K562 (cell line): ENCODE measurements at places on chromosomes 2 and 18. TPM values are rescaled to one million over a fixed set of nuclear protein-coding genes. Genes with fewer than 3 reads are reported as not detected.

DNA sequence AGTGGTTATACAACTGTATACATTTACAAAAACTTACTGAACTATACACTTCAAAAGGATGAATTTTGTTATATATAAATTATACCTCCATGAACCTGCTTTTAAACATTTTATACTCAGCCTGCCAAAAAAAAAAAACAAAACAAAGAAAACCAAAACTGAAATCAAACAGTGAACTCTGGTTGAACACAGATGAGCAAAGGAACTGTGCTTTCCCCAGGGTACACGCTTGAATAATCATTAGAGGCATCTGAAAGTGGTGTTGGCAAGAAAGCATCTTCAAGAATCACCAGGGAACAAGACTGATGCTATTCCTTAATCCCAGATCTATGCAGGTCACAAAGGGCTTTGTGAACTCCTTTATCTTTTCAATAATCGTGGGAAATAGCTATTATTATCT lies 77.0 kb upstream of the LYPD1 start:
- no peak for DNase-seq

DNA sequence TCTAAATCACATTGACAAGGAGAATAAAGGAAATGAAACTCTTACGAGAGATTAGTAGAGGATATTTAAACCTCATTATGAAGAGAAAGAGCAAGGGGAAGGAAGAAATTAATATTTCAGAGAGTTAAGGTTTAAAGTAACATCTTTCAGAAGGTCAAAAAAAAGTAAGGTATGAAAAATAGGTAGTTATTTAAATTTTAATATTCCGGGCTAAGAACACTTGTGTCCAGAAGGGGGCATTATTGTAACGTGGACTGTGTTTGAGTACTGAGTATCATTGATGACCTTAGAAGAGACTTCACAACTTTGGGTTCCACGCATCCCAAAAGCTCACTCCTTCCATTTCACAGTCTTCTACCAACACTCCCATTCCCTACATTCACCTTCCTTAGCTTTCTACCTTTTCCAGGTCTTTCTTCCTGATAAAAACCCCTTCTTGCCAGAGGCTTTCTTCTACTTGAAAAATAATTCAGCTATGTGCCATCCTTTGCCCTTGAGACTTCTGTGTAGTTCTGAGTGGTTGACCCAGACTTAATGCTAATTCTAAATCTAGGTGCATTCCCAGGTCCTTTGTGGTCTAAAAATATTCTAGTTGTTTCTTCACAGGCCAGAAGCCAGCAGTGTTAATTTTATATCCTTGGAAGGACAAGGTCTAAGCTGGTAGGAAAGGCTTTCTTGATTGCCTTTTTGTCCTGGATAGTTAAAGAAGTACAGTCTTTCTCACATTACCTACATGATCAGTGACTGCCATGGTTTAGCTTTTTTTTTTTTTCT lies 16.5 kb downstream of the DYNC1I2 start:
- DNase-seq = peak; percentile 35

GRCh38 chr18:47087676-47088075 lies 52.3 kb upstream of the ELOA2 start:
- DNase-seq = no peak

GRCh38 chr2:230589497-230590015 lies 123.1 kb upstream of the CAB39 start:
- DNase-seq = no peak

DNA sequence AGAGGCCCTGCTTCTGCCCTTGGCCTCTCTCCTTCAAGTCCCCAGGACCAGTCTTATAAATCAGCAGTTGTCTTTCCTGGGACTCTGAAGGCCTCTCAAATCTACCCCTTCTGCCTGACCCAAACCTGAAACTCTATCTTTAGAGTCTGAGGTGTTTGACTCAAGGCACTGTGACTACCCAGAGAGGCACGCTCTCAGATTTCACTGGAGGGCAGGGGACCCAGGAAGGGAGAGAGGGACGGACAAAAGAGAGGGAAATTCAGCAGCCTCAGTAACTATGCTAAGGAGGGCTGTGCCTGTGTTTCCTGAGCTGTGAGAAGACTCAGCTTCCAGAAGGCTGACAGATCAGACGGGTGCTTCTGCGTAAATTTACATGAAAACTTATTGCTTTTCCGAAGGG lies 217.8 kb downstream of the HAUS1 start:
- DNase-seq = no peak

Gene LAMA3
- total RNA-seq = 0.07 and 0.13 TPM in 2 replicates

DNA sequence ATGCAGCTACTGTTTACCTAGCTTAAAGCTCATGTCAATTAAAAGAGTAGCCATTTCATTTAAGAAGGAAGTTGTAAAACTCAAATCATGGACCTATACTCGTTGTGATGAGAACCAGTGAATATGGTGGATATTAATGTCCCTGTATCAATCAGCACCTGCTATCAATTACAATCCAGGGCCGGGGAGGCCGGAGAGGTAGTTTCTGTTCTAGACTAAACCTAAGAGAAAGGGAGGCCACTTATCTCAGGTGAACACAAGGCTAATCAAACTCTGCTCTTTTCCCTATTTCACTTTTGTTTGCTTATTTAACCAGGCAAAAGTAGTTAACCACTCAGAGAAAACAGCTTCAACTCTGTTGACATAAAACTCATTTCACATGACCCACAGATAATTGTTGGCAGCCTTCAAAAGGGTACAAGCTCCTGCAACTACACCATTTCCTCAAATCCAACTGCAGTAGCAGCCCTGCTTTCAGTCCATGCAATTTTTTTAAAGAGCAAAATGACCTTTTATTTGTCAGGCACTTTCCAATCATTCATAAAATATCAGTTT lies 27.8 kb upstream of the SLC9A2 start:
- no peak for DNase-seq

DNA sequence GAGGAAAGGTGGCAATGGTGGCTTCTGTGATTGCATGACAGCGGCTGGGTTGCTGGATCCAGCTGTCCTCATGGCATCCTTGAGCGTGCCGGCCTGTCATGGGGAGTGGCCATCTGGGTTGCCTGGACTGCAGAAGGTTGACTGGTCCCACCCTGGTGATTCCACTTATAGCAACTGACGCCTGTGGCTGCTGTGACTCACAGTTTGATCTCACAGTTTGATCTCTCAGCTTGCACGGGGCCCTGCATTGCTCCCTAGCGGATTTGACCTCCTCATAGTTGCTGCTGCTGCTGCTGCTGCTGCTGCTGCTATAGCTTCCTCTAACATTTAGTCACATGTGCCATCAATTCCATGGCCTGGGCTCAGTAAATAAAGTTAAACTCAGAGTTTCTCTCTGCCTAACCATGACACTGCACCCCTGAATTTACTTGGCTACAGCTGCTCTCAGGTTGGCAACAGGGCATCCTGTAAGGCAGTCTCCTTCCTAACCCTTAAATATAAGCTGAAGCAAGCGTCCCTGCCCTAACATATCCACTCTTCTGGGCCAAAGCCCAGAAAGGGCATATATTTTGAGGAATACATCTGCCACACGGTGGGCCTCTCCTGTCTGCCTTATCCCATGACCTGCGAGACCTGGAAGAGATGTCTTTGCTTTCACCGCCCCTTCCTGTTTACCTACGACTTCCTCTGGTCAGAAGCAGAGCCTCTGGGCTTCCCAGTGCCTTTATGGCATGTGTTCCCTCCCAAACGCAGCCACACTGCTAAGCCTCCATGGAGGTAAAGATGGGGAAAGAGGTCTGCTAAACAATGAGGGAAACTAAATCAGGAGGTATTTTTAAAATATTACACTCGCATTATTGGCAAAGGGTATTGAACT lies 37.8 kb upstream of the CCDC150 start:
- peak; percentile 34 for DNase-seq

GRCh38 chr2:8256905-8257304 lies 425.0 kb upstream of the ID2 start:
- no peak for DNase-seq

DNA sequence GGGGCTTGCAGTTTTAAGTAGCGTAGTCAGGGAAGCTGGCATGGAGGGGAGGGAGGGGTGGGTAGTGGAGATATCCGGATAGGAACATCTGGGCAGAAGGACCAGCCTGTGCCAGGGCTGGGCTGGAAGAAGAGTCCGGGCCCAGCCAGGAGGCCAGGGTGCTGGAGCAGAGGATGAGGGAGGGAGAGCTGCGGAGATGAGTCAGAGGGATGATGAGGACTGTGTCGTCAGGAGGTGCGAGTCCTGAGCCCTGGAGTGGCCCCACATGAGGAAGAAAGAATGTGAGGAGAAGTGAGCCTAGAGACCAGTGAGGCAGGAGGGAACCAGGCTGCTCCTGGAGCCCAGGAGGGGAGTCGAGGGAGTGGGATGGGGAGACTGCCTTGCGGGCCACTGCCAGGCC lies 82.4 kb downstream of the CTIF start:
- no peak for DNase-seq

Gene STRN
- 26.4 and 29.1 TPM in 2 replicates for total RNA-seq

- no peak for DNase-seq
These were observed 16.7 kb upstream of the IL1A start for GRCh38 chr2:112800881-112801583.

Gene UGT1A6
- 0.09 TPM in 1 of 2 replicates, not detected in the other for total RNA-seq

- no peak for DNase-seq
These were observed 214.1 kb downstream of the C1D start for GRCh38 chr2:67848551-67849285.

- no peak for DNase-seq
These were observed 111.2 kb downstream of the STPG4 start for GRCh38 chr2:47043891-47044239.

DNA sequence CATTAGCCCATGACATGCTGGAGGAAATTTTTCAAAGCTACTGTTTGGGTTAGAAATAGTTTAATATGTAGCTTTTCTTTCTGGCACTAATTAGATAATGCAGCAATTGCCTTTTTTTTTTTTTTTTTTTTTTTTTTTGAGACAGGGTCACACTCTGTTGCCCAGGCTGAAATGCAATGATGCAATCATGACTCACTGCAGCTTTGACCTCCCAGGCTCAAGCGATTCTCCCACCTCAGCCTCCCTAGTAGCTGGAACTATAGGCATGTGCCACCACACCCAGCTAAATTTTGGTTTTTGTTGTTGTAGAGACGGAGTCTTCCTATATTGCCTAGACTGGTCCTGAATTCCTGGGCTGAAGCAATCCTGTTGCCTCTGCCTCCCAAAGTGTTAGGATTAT lies 136.2 kb downstream of the SP100 start:
- no peak for DNase-seq
